SK-N-SH treated with all-trans-retinoic acid at 6 μM for 48 hours (cell line): ENCODE measurements at places on chromosomes 3 and 15.

DNA sequence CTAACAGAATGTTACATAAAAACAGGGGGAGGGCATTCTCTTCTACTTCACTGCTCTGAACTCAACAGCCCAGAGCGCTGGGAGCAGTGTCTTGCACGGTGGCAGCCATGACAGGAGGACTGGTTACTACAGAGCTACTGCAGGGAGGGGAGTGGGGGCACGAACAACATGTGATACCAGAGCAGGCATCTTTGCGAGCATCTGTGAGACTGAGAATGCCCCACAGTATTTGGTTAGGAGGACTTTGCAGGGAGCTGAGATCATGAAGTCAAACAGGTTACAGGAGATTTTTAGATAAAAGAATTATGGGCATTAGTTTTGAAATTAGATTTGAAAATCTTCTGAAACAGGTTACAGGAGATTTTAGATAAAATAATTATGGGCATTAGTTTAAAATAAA is 58.8 kb upstream of the GOLGA8B start:
- ATAC-seq: peak; percentile 47; the same call in 1 of the 3 replicates

DNA sequence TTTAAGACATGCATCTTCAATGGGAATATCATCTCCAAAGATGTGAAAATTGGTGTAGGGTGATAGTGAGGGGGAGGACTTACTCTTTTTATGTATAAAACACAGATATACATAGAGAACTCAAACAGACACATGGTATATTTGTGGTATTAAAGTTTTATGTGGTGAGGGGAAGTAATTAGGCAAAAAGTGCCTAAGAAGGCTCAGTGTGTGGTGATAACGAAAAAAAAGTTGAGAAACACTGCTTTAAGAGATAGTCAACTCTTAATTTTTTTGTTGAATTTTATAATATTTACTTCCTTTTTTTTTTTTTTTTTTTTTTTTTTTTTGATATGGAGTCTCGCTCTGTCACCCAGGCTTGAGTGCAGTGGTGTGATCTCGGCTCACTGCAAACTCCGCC is 174.2 kb upstream of the FRMD4B start:
- no peak for ATAC-seq

GRCh38 chr3:126544596-126545281 is 14.0 kb downstream of the C3orf22 start:
- no peak for ATAC-seq

DNA sequence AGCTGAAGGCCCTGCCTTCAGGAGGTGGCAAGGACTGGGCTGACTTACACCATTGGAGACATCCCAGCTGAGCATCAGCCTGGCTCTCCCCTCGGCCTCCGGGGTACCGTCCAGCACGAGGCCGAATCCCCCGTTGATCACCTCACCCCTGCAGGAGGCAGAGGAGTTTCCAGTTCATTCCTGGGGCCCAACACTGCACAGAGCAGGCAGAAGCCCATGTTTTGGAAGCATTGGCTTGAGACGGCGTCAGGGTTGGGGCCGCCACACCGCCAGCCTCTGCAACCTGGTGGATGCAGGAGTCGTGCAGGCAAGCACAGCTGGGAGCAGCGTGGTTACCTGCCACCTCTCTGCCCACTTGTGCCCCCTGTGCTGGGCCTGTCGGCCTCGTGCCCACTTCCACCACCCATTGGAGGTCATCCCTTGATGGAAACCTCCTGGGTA is 7.7 kb upstream of the ZXDC start:
- ATAC-seq: no peak

DNA sequence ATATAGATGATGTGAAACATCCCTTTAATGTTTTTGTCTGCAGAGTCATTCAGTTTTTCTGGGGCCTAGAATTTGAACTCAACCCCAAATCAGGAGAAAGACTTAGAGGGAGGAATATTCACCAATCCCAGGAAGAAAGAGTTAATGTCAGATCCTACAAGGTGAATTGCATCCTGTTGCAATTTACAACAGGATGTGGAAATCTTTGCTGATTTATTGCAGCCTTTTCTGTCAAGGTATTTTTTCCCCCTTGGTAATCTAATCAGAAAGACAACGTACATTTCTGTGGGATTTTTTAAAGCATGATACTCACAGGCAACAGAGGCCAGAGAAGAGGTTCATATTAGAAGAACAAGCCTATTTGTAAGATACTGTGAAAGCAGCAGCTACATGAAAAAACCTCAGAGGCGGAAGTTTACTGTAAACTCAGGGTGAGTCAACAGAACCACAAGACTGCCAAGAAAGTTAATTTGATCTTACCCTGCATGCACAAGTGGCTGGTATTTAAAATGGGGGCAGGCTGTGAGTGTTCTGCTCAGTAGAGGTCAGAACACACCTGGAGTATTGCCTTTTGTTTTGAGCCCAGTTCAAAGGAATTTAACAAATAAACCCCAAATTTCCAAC is 531.9 kb downstream of the AGBL1 start:
- ATAC-seq: peak; percentile 69

- ATAC-seq: no peak
These were observed 20.7 kb downstream of the TCAIM start for GRCh38 chr3:44359146-44359751.

DNA sequence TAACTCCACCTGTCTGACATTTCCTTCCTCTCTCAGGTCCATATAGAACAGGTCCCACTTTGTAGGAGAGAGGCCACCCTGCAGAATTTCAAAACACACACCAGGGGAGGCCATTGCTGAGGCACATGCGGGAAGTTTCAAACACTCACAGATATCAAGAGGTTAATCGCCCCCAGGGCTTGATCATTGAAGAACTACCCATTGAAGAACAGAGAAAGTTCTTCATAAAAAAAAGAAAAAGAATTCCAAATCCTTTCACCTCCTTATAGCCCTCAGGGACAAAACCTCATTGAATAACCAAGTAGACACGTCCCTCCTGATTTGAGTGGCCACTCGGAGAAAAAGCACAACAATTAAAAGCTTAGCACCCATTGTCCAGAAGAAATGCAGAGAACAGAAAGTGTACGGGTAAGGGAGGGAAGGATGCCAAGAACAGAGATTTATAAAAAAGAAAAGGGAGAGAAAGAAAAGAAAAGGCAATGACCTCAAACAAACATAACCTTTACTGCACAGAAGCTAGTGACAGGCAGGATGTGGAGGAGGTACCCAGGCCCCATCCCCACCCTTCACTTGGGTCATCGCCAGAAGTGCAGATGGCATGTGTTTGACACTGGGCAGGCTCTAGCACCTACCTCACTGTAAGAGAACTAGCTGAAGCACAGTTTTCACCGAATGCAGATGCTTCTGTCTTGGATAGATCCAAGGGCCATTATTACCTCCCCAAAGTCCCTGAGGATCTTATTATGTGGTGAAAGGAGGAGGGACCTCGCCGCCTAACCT is 112.3 kb upstream of the HES1 start:
- peak; percentile 38; the same call in 1 of the 3 replicates for ATAC-seq

- peak; percentile 76; the same call in 2 of the 3 replicates for ATAC-seq
These were observed 109.6 kb upstream of the FXR1 start for GRCh38 chr3:180802837-180803236.

GRCh38 chr3:18393906-18394305 is 31.2 kb downstream of the SATB1 start:
- no peak for ATAC-seq

DNA sequence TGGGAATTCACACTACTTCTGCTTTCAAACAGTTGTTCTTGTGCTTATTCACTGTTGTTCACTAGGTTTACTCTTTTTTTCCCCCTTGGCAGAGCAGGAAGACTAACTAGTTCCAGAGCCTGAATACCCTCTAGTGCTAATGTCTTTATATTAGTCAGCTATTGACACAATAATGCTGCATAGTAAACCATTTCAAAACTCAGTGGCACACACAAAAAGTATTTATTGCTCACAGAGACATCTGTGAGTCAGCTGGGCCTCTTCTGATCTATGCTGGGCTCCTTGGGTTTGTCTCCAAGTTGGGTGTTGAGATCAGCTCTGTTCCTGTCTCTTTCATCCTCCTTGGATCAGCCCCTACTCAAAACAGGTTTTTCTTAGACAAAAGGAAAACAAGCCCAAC is 51.1 kb downstream of the RSRC1 start:
- peak; percentile 46; the same call in 2 of the 3 replicates for ATAC-seq

- ATAC-seq: no peak
These were observed 28.6 kb downstream of the SLC27A2 start for GRCh38 chr15:50210462-50211157.

GRCh38 chr3:129756871-129757270 is 136.6 kb downstream of the TMCC1 start:
- no peak for ATAC-seq

GRCh38 chr15:40929660-40930429 is 705 bp downstream of the DLL4 start:
- peak; percentile 72 for ATAC-seq

DNA sequence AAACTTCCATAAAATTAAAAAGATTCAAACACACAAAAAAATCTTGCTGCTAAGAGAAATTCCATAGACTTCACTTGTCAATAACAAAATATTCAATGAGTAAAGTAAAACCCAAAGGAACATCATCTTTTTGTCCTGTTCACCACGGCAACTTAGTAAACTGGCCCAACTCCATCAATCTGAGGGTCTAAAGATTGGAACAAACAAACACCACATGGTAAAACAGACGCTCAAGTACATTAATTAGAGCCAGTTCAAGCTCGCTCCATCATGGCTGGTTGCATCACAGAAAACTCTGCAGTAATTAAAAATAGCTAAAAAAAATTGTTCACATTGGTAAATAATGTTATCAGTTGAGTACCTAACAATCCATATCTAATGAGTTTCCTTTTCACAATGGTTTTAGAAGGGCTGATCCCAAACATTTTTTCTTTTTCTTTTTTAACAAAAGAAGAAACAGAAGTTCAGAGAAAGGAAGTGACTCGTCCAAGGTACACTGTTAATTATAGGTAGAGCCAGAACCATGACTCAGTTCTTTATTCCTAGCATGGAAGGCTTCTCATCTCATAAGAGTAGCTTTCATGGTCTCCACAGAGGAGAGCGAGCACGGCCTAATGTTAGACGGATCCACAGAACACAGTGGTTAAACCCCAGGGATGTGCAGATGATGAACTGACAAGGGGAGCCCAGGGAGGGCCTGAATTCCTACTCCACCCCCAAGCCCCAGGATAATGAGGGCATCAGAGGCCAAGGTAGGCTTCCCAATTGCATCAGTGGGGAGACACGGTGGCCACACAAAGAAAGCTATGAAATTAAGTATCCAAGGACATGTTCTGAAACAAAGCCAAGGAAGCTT is 79.2 kb upstream of the ARHGEF3 start:
- no peak for ATAC-seq
